HFFc6 (cell line): ENCODE measurements at places on chromosomes 7 and 10. TPM values are rescaled to one million over a fixed set of nuclear protein-coding genes. Genes with fewer than 3 reads are reported as not detected.

GRCh38 chr7:100894860-100895700 lies 608 bp downstream of the ACHE start:
- H3K36me3 ChIP-seq, result no peaks in the 10 kb centered on the region
- H3K27me3 ChIP-seq, result peaks cover 22% of the 10 kb centered on the region
- H3K4me3 ChIP-seq, result no peak overlapping the region
- H3K27ac ChIP-seq, result no peak overlapping the region
- peaks cover 22% of the 10 kb centered on the region for H3K4me1 ChIP-seq

DNA sequence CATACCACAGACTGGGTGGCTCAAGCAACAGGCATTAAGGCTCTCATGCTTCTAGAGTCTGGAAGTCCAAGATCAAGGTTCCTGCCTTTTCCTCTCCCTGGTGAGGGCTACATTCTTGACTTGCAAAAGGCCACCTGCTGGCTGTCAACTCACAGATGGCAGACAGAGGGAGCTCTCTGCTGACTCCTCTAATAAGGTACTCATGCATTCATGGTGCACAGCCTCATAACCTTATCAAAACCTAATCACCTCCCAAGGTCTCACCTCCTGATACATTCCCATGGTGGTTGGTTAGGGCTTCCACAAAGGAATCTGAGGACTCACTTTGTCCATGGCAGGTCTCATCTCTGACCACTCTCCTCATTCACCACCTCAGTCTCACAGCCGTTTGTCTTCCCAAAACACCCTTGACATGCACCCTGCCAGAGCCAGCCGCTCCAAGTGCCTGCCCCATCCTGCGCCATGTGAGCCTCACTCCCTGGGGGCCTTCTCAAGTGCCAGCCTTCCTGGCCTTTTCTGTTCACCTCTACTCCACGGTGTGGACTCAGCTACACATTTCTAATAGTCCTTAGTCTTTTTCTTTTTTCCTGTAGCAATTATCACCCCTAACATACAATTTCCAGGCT lies 400.3 kb upstream of the ADARB2 start:
- H3K4me3 ChIP-seq, result no peak overlapping the region
- H3K27me3 ChIP-seq, result peaks cover 2% of the 10 kb centered on the region; the same call in 1 of the 2 replicates
- no peak for DNase-seq
- no peaks in the 10 kb centered on the region for H3K4me1 ChIP-seq
- no peak overlapping the region for H3K27ac ChIP-seq

DNA sequence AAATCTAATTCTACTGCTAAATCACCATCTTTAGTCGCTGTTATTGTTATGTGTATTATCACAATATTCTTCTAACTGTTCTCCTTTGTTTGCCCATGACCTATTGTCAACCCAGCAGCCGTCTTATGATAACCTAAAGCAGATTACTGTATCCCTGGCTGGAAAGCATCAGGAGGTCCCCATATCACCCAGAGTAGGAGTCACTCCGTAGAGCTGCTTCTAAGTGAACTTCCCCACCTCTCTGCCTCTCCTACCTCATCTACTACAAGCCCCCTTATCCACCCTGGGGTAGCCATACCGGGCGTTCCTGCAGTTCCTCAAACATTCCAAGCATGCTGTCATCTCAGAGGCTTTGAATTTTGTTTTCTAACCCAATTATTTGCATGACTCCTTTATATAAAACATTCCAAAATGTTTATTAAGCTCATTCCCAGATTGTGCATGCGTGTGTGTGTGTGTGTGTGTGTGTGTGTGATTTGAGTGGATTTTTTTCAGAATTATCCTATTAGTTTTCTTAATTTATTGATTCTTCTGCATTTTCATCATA lies 39.7 kb downstream of the POU6F2 start:
- no peaks in the 10 kb centered on the region for H3K4me1 ChIP-seq
- no peaks in the 10 kb centered on the region for H3K36me3 ChIP-seq

- DNase-seq, result no peak
- H3K27me3 ChIP-seq, result peaks cover 1% of the 10 kb centered on the region
- H3K4me3 ChIP-seq, result no peak overlapping the region
- H3K4me1 ChIP-seq, result no peaks in the 10 kb centered on the region
- H3K36me3 ChIP-seq, result 0 out of 2 replicates have a peak, but pooled peaks cover 7% of the 10 kb centered on the region
Measured at GRCh38 chr10:129331207-129331838, 135.7 kb upstream of the MGMT start.

The ACSL5 gene
- total RNA-seq, result 0.48 to 5.0 TPM (median 0.59 TPM) in 3 replicates

GRCh38 chr10:21424459-21424861 lies 101.0 kb downstream of the SKIDA1 start:
- H3K27ac ChIP-seq, result peak overlapping the region; percentile 24; the same call in 1 of the 2 replicates
- peak; percentile 71 for DNase-seq
- peaks cover 31% of the 10 kb centered on the region for H3K4me1 ChIP-seq

- no peak for DNase-seq
- no peak overlapping the region for H3K27ac ChIP-seq
- peaks cover 2% of the 10 kb centered on the region; the same call in 1 of the 2 replicates for H3K27me3 ChIP-seq
Measured at GRCh38 chr10:131445623-131446022, 134.1 kb upstream of the TCERG1L start.

GRCh38 chr7:18577096-18577771 lies 81.7 kb downstream of the HDAC9 start:
- peaks cover 17% of the 10 kb centered on the region for H3K4me1 ChIP-seq
- H3K27ac ChIP-seq, result no peak overlapping the region

The DYNC1I1 gene
- 0.14 TPM in 1 of 3 replicates, not detected in the others for total RNA-seq

The MARCHF5 gene
- 41.5 to 48.2 TPM (median 43.1 TPM) in 3 replicates for total RNA-seq

DNA sequence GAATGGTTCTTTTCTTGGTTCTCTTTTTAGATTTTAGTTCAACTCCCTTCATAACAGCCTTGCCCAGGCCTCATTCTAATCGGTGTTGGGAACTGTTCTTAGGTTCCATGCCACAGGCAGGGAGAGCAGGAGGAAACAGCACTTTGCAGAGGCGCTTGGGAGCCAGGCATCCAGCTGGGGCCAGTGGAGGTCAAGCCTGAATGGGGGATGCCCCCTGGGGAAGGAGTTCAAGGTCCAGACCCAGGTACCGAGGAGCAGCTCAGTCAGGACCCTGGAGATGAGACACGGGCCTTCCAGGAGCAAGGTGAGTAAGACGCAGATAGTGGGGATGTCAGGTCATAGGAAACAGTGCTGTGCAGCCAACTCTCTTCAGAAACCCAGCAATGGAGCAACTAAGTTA lies 4.5 kb downstream of the ZSCAN25 start:
- H3K27ac ChIP-seq, result no peak overlapping the region
- peaks cover 64% of the 10 kb centered on the region for H3K4me1 ChIP-seq
- H3K4me3 ChIP-seq, result peak overlapping the region; percentile 19; the same call in 1 of the 2 replicates
- no peaks in the 10 kb centered on the region for H3K27me3 ChIP-seq

The DPP6 gene
- total RNA-seq, result not detected in 3 replicates

- peak overlapping the region; percentile 63 for H3K4me3 ChIP-seq
- peaks cover 50% of the 10 kb centered on the region for H3K4me1 ChIP-seq
- no peaks in the 10 kb centered on the region for H3K27me3 ChIP-seq
- no peaks in the 10 kb centered on the region for H3K36me3 ChIP-seq
- DNase-seq, result peak; percentile 68
Measured at GRCh38 chr7:85471740-85472139, 284.9 kb upstream of the SEMA3D start.

- no peaks in the 10 kb centered on the region for H3K36me3 ChIP-seq
- H3K27me3 ChIP-seq, result peaks cover 3% of the 10 kb centered on the region
- DNase-seq, result no peak
- H3K27ac ChIP-seq, result no peak overlapping the region
- H3K4me1 ChIP-seq, result no peaks in the 10 kb centered on the region
Measured at GRCh38 chr10:12287772-12288171, 61.6 kb upstream of the CAMK1D start.

DNA sequence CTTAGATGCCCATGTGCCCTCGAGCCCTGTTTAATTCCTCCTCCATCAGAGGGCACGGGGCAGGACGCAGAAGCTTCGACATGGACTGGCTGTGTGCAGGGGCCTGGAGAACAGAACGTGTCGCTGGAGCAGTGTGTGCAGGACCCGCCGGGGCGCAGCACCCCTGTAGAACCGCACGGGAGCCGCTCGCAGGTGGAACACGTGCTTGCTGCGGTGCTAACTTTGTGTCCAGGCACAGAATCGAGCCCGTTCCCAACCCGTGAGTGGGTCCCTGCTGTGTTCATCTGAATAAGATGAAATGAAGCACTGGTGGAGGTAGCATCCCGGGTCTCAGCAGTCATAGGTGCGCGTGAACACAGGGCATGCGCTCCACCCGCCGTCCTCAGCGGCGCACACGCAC lies 116.9 kb downstream of the WDR37 start:
- peaks cover 17% of the 10 kb centered on the region for H3K27me3 ChIP-seq
- no peak overlapping the region for H3K4me3 ChIP-seq
- H3K4me1 ChIP-seq, result peaks cover 8% of the 10 kb centered on the region; the same call in 1 of the 2 replicates
- H3K27ac ChIP-seq, result no peak overlapping the region
- H3K36me3 ChIP-seq, result no peaks in the 10 kb centered on the region

DNA sequence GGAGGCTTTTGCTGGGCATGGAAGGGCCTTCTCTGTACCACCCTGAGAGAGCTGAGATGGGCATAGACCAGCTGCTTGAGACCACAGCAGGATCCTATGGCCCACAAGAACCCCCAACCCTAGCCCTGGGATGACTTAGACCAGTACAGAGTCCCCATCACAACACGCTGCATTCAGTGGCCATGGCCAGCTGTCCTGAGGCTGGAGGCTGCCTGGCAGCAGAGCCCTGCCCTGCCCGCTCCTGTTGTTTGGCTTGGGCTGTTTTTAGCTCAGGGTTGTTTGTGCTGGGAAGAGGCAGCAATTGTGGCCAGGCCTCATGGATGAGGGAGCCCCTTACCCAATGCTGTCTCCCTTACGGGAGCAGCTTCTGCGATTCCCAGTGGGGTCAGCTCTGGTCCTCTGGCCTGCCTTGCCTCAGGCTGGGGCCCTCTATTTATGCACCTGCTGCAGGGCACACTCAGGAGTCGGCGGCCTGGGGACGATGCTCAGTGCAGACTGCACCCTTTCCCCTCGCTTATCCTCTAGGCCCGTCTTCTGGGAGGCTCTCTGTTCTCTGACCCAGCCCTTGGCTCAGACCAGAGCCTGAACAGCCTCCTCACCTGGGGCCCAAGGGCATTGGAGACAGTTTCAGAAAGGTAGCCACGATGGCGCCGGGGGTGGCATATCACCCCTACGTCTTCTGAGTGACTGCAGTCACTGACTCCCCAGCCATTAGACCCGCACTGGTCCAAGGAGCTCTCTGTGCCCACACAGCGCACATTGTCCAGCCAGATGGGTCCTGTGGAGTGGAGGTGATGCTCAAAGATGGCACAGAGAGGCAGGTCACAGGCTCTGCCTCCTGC lies 6.3 kb downstream of the LOXL4 start:
- H3K27me3 ChIP-seq, result peaks cover 1% of the 10 kb centered on the region; the same call in 1 of the 2 replicates
- H3K36me3 ChIP-seq, result no peaks in the 10 kb centered on the region; the same call in 1 of the 2 replicates
- H3K4me1 ChIP-seq, result peaks cover 36% of the 10 kb centered on the region
- DNase-seq, result no peak
- no peak overlapping the region for H3K27ac ChIP-seq
- H3K4me3 ChIP-seq, result no peak overlapping the region

- peaks cover 40% of the 10 kb centered on the region for H3K27me3 ChIP-seq
- no peak for DNase-seq
- no peaks in the 10 kb centered on the region for H3K4me1 ChIP-seq
Measured at GRCh38 chr10:47349941-47350371, 1.8 kb downstream of the RBP3 start.

DNA sequence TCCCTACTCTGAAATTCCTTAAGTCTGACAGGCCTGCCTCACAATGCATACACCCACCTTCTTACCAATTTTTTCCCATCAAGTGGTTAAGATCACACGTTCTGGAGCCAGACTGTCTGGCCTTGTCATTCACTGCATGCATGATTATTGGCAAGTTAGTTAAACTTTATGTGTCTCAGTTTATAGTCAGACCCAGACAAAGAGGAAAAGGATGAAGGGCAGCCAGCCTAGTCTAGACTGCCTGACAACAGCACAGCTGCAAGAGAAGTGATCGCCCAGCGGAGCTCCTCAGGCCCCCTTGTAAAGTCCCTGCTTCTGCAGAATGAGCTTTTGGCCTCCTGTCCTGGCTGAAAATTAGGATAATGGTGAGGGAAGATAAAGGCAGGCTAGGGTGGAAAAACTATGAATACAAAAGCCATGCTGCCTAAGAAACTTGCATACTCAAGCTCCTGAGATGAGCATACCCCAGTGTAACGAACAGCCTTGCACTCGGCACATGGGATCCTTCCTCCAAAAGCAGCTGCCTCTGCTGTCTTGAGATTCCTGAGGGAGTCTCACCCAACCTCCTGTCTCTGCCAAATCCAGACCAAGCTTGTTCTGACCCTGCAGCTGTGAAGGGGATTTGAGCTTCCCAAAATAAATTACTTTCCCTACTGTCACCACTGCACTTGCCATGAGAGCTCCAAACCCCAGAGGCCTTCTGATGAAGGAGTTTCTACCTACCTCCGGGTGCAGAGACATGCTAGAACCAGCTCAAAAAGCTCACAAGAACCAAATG lies 26.7 kb upstream of the MRLN start:
- DNase-seq, result no peak
- H3K36me3 ChIP-seq, result no peaks in the 10 kb centered on the region
- no peak overlapping the region for H3K4me3 ChIP-seq
- no peak overlapping the region for H3K27ac ChIP-seq
- H3K4me1 ChIP-seq, result no peaks in the 10 kb centered on the region

- H3K36me3 ChIP-seq, result no peaks in the 10 kb centered on the region
- no peak overlapping the region for H3K27ac ChIP-seq
- H3K27me3 ChIP-seq, result no peaks in the 10 kb centered on the region; the same call in none of the 2 replicates
- no peaks in the 10 kb centered on the region for H3K4me1 ChIP-seq
Measured at GRCh38 chr10:122707535-122707934, 7.9 kb upstream of the C10orf120 start.

DNA sequence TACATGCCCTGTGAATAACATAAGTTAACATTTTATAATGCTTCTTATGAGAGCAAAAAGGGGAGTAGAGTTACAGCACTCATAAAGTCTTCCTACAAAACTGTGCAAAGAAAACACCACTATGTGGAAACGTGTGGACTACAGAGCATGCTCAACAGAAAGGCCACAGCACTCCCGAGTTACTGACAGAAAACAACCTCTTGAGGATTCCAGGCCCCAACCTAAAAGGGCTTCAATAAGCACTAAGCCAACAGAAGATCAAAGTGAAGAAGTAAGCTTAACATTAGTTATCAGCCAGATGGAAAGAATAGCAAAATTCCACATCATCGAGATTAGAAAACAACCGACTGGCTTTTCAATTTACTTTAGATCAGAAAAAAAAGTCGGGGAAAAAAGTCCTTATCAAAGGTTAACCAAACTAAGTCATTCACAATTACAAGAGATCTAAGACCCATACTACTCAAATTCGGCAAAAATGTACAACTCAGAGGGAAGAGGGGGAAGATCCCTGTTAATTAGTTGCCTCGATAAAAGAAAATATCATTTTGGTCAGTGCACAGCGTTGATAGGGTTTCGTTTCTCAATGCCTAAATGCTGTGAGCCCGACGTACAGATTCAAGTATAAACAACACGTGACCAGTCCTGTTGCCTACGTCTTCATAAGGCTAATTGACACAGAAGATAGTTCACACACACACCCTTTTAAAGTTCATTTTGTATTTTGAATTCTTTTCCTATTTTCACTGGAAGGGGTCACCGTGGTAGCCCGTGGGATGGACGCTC lies 1.4 kb downstream of the KBTBD2 start:
- H3K4me1 ChIP-seq, result peaks cover 60% of the 10 kb centered on the region
- H3K27ac ChIP-seq, result peak overlapping the region; percentile 90
- peak overlapping the region; percentile 88 for H3K4me3 ChIP-seq
- DNase-seq, result peak; percentile 36
- peaks cover 4% of the 10 kb centered on the region for H3K27me3 ChIP-seq
- peaks cover 9% of the 10 kb centered on the region; the same call in 1 of the 2 replicates for H3K36me3 ChIP-seq

The ZNF853 gene
- total RNA-seq, result 0.07 TPM in 1 of 3 replicates, not detected in the others

GRCh38 chr10:93813507-93814465 lies 56.0 kb downstream of the LGI1 start:
- no peaks in the 10 kb centered on the region for H3K36me3 ChIP-seq
- H3K4me3 ChIP-seq, result peak overlapping the region; percentile 39
- peak overlapping the region; percentile 17; the same call in 1 of the 2 replicates for H3K27ac ChIP-seq
- peak; percentile 38 for DNase-seq
